ENCODE measurements at places on chromosomes 1 and 21. TPM values are rescaled to one million over a fixed set of nuclear protein-coding genes. Genes with fewer than 3 reads are reported as not detected.

The LDLRAD2 gene
- polyA plus RNA-seq = 1.7 TPM

- H3K4me3 ChIP-seq = no peak overlapping the region
- no peaks in the 10 kb centered on the region for H3K4me1 ChIP-seq
- DNase-seq = no peak
- H3K36me3 ChIP-seq = no peaks in the 10 kb centered on the region
- H3K27ac ChIP-seq = no peak overlapping the region
- H3K27me3 ChIP-seq = no peaks in the 10 kb centered on the region
Measured at GRCh38 chr21:43654806-43655489, 4.3 kb downstream of the HSF2BP start.

DNA sequence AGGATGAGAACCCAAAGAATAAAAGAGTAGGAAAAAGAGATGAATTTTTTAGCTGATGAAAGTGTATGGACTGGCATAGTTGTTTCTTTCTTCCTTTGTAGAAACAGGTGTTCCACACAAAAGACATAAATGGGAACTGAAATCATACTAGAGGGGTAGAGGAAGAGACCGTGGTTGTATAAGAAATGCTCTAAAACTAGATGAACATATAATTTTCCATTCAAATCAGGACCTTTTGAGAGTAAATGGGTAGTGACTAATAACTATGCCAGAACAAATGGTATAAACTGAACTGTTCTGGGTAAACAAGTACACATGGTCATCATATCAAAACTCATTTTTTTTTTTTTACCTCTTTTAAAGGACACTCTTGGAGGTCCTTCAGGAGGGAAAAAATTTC, 344.2 kb downstream of the VAV3 start:
- H3K27ac ChIP-seq = no peak overlapping the region
- DNase-seq = no peak
- no peak overlapping the region for H3K4me3 ChIP-seq
- H3K27me3 ChIP-seq = no peaks in the 10 kb centered on the region

GRCh38 chr1:175116903-175117302, 49.3 kb downstream of the TNN start:
- H3K27ac ChIP-seq = no peak overlapping the region
- no peak for DNase-seq
- H3K27me3 ChIP-seq = no peaks in the 10 kb centered on the region
- H3K4me3 ChIP-seq = no peak overlapping the region
- no peaks in the 10 kb centered on the region for H3K36me3 ChIP-seq

The MCOLN3 gene
- not detected for polyA plus RNA-seq

DNA sequence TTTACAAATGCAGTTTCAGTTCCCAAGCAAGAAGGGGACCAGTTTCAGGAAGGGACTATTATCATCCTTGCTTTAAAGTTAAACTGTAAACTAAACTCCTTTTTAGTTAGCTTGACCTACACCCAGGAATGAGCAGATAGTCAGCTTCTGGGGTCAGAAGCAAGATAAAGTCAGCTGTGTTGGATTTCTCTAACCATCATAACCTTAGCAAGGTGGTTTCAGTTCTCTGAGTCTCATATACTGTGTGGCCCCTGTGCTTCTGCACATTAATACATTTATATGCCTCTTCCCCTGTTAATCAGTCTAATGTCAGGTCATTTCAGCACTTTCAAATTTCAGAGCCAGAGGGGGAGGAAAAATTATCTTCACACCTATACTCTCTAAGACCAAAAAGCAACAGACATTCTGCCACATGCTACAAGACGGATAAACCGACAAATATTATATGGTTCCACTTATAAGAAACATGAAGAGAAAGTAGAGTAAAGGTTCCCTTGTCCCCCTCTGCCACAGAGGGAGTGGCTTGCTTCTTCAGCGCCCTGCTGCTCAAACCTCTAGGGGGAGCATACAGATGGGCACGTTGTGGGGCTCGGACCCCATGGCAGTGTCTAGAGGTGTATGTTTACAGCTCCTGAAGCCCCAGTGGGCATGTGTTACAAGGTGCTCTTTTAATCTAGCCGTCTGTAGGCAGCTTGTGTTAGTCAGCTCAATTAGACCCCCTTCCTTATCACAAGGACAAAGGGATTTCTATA, 89.1 kb downstream of the SMYD3 start:
- H3K36me3 ChIP-seq = no peaks in the 10 kb centered on the region
- no peaks in the 10 kb centered on the region for H3K4me1 ChIP-seq
- no peak overlapping the region for H3K27ac ChIP-seq
- no peaks in the 10 kb centered on the region for H3K27me3 ChIP-seq

- no peak overlapping the region for H3K27ac ChIP-seq
- H3K4me3 ChIP-seq = no peak overlapping the region
- peaks cover under 1% of the 10 kb centered on the region for H3K4me1 ChIP-seq
- H3K27me3 ChIP-seq = no peaks in the 10 kb centered on the region
Measured at GRCh38 chr21:42850463-42850862, 28.9 kb downstream of the WDR4 start.

The TNFRSF8 gene
- 0.49 TPM for polyA plus RNA-seq

- no peaks in the 10 kb centered on the region for H3K36me3 ChIP-seq
- H3K27me3 ChIP-seq = no peaks in the 10 kb centered on the region
- no peak for DNase-seq
- no peak overlapping the region for H3K27ac ChIP-seq
- no peak overlapping the region for H3K4me3 ChIP-seq
Measured at GRCh38 chr1:6282577-6283270, 21.8 kb upstream of the GPR153 start.

- peak; percentile 78 for DNase-seq
- peaks cover 64% of the 10 kb centered on the region for H3K4me1 ChIP-seq
- H3K36me3 ChIP-seq = no peaks in the 10 kb centered on the region
- peak overlapping the region; percentile 69 for H3K27ac ChIP-seq
Measured at GRCh38 chr21:45128613-45129188, 54.3 kb downstream of the ADARB1 start.

- DNase-seq = no peak
- peak overlapping the region; percentile 21 for H3K27ac ChIP-seq
- no peaks in the 10 kb centered on the region for H3K36me3 ChIP-seq
- peaks cover 20% of the 10 kb centered on the region for H3K4me1 ChIP-seq
- no peak overlapping the region for H3K4me3 ChIP-seq
Measured at GRCh38 chr21:29117372-29117955, 13.0 kb upstream of the MAP3K7CL start.

Data from psoas muscle (tissue), 8 donors.